ENCODE measurements at places on chromosomes 16 and 17.

- DNase-seq, result peak; percentile 8
Observed at GRCh38 chr17:55453839-55454557, 32.4 kb upstream of the MMD start.

GRCh38 chr17:48558057-48558830 lies 13.3 kb upstream of the HOXB2 start:
- no peak for DNase-seq

GRCh38 chr17:10135539-10136257 lies 62.7 kb downstream of the GAS7 start:
- peak; percentile 96 for DNase-seq

- no peak for DNase-seq
Observed at GRCh38 chr17:40317345-40317873, 8.4 kb downstream of the RARA start.

Measured in CD14-positive monocyte (primary cell).